ENCODE measurements at places on chromosomes 4 and X. TPM values are rescaled to one million over a fixed set of nuclear protein-coding genes. Genes with fewer than 3 reads are reported as not detected.

The PTCHD1 gene
- 0.82 TPM for polyA plus RNA-seq

DNA sequence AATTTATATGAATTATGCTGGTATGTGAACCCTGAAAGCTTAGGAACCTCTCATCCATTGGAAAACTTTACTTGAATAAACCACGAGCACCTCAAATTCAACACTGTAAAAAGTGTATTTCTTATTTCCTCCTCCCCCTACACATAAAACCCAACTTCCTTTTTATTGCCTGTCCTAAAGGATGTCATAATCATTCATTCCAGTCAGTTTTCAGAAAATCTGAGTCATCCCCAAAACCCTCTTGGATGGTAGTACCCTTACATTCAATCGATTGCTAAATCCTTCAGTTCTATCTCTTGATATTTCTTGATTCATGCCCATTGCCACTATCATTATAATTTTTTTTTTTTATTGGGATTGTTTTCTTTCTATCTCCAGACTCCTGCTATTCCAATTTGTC, 91.1 kb upstream of the ATP8A1 start:
- no peak for DNase-seq

GRCh38 chr4:168218645-168219044, 99.9 kb downstream of the DDX60 start:
- DNase-seq: no peak

DNA sequence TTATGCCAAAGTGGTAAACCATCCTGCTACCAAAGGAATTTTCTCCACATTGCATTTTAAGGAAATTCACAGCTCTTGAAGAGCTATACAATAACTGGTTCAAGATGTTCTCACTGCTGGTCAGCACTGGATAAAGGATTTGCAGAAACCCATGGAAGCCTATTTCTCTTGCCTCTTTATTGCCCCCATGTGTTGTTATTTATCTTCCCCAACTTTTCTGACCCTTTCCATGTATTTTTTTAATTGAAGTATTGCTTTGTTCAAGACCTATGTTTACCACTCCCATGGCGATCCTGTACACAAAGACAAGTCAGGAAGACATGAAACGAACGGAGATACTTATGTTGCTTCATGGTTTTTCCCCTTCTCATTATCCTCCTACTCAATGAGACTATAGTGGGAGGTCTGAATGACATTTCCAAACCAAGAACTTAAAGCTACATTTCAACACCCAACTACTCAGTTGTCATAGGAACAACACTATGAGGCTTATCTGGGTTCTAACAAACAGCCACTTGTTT, 566.4 kb upstream of the DIPK2B start:
- no peak for DNase-seq

The LANCL3 gene
- polyA plus RNA-seq: 0.24 TPM

The GAGE13 gene
- polyA plus RNA-seq: not detected

GRCh38 chr4:145755802-145756201, 75.9 kb downstream of the C4orf51 start:
- no peak for DNase-seq

DNA sequence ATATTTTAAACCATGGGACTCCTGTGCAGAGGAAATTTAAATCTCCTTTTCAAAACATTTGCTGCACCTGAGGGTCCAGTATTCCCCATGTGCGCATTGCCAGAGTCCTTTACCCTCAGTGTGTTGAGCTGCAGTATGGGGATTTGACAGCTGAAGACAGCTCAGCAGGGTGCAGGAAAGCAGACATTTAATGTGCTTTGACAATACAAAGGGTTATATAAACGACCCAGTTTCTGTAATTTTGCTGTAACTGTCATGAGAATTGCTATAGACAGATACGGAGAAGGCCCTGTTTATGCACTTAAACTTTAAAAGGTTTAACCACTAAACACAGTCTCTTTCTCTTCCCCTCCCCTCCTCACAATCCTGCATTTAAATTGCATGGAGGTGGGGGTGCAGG, 393.4 kb downstream of the MID1IP1 start:
- no peak for DNase-seq

DNA sequence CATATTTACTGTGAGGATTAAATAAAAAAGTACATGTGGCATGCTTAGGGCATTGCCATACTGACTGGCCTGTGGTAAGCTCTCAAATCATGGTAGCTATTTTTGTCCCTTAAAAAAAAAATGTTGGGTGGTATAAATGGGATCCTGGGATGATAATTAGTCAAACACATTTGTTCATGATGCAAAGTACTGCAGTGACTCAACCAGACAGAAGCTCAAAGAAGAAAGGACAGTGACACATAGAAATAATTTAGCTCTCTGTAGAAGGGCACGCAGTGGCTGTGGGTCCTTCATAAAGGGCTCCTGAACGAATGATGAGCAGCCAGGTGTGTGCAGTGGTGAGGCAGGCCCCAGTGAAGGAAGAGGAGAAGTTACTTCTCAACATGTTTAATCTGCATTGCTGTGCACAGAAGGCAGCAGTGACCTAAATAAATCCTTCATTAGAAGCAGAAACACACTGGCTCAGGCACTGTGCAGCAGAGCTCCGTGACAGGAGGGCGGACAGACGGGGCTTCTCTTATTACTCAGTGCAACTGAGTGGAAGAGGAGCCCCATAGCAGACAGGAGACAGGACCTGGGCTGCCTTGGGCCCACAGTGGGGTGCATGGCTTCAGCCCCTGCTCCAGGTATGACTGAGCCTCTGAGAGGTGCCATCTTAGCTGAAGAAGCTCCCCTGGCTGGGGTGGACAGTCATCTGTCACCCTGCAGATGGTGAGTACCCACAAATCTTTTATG, 20.3 kb downstream of the HS3ST1 start:
- DNase-seq: no peak

GRCh38 chr4:184324939-184325477, 107.3 kb upstream of the ENPP6 start:
- no peak for DNase-seq

DNA sequence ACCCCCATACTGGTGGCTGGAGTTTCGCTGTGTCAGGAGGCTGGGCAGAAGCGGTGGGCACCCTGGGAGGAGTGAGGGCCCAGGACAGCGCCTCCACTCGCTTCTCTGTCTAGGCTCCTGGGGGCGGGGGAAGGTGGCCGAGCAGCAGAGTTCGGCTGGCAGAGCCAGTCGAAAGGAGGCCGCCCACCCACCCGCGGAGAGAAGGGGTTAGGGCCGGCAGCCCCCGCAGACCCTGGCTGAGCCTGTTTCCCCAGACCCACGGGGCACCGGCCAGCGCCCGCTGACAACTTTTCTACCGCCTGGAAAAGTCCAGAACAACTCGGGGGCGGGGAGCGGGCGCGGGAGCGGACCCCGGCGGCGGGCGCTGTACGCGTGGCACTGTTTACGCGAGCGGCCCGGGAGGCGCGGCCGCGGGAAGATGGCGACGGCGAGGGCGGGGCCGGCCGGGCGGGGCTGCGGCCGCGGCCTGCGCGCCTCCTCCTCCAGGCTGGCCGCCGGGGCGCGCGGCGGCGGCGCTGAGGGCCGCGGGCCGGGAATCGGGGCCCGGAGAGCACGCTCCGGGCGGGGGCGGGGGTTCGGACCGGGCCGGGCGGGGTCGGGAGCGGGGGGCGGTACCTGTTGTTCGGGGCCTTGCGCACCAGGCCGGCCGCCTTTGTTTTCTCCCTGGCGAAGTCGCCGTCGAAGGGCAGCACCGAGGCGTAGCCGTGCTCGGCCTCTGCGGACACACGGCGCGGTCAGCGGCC, 628 bp downstream of the MXD4 start:
- no peak for DNase-seq

The FAM114A1 gene
- 33.3 TPM for polyA plus RNA-seq

DNA sequence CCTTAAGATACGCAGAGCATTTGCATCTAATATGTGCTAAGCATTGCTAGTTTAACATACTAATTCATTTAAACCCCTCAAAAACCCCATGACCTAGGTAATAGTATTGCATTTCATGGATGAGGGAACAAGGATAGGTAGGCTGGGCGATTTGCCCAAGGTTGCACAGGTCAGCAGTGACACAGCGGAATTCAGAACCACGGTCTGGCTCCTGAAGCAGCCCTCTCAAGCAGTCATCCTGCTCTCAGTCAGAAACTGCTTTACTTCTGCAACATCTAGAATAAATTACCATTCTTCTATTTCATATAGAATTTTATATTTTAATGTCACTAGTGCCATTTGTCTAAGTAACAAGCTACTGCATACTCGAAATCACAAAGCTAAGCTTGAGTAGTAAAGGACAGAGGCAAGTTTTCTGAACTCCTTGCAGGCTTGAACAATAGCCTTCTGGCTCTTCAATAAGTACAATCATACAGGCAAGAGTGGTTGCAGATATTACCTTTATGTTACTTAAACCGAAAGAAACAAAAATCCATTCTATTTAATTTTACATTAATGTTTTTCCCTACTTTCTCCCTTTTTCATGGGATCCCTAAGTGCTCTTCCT, 555 bp upstream of the SPP1 start:
- DNase-seq: no peak

GRCh38 chrX:46777971-46778810, 19.3 kb upstream of the SLC9A7 start:
- no peak for DNase-seq

DNA sequence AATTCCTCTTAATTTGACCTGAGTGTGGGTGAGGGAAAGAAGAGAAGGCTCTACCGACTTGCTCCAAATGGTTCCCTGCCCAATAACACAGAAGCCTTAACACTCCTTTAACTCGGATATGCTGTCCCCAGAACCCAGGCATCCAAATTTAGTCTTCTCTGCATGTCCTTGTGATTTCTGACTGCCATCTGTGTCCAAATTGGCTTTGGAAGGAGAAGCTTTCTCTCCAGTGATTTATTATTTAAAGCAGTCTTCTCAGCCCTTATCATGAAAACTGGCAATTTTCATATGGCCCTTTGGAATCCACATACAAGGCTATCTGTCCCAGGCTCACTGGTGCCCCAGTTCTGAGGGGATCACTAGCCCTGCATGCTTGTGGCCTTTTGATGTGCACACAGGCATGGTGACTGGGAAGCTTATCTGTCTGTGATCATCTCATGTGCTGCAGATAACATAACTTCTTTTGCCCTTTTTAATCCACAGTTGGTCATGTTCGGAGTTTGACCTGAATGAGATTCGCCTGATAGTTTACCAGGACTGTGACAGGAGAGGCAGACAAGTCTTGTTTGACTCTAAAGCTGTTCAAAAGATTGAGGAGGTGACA, 56.7 kb downstream of the FNIP2 start:
- no peak for DNase-seq

DNA sequence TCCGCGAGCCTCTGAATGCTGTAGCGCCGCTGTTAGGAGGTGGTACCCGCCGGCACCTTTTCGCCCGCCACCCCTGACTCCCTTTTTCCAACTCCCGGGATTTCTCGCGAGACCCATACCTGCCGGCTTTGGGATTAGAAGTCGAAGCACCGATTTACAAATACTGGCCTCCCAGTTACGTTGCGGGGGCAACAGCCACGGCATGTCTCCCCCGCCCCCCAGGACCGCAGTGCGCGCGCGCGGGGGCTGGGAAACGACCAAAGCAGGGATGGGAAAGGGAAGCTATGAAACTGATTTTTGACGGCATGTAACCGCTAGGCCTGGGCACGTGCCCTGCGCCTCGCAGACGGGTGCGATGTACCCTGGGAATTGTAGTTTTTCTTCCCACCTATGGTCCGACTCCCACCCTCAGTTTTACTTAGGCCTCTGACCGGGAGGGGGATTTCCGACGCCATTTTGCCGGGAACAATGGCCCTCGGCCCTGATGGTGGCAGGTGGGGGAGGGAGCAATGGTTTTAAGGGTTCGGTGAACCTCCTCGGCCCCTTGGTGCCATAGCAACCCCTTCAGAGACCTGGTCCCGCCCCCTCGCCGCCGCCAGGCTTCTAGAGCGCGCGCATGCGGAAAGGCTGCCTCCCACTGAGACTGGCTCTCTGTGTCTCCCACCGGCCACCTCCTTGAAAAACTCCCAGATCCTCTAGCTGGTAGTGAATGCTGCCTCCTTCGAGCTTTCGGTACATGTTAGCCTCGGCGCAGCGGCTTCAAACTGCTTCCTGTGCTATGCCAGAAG, 772 bp upstream of the WNK3 start:
- peak; percentile 65 for DNase-seq

GRCh38 chr4:118904935-118905334, 16.3 kb downstream of the SYNPO2 start:
- DNase-seq: no peak

- DNase-seq: no peak
These were observed 87.6 kb downstream of the GBA3 start for GRCh38 chr4:22780317-22780716.

The DCAF16 gene
- polyA plus RNA-seq: 54.3 TPM

GRCh38 chr4:81346719-81347118, 125.0 kb downstream of the RASGEF1B start:
- DNase-seq: no peak

GRCh38 chr4:13364172-13364571, 120.0 kb downstream of the RAB28 start:
- DNase-seq: no peak

- no peak for DNase-seq
These were observed 351.6 kb downstream of the GPM6A start for GRCh38 chr4:175460414-175460813.

The DAPP1 gene
- polyA plus RNA-seq: 1.5 TPM

DNA sequence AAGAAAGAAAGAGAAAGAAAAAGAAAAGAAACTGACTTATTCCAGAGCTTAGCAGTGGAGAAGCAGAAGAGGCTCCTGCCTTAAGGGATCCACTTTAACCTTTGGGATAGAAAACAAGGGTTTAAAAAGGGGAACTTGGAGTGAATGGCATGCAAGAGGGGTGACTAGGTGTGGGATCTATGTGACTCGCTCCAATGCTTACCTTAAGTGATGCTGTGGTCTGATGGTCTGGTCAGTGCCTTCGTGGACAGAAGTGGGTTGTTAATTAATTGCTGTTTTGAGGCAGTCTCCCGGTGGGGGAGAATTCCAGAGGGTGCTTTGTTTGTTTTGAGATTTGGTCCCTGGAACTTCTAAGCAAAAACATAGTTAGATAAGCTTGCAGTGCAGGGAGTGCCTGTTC, 21.1 kb upstream of the RHOXF1 start:
- DNase-seq: no peak

- no peak for DNase-seq
These were observed 62.6 kb downstream of the DGKK start for GRCh38 chrX:50407976-50408375.

- DNase-seq: no peak
These were observed 58.8 kb upstream of the CLNK start for GRCh38 chr4:10743357-10743756.

DNA sequence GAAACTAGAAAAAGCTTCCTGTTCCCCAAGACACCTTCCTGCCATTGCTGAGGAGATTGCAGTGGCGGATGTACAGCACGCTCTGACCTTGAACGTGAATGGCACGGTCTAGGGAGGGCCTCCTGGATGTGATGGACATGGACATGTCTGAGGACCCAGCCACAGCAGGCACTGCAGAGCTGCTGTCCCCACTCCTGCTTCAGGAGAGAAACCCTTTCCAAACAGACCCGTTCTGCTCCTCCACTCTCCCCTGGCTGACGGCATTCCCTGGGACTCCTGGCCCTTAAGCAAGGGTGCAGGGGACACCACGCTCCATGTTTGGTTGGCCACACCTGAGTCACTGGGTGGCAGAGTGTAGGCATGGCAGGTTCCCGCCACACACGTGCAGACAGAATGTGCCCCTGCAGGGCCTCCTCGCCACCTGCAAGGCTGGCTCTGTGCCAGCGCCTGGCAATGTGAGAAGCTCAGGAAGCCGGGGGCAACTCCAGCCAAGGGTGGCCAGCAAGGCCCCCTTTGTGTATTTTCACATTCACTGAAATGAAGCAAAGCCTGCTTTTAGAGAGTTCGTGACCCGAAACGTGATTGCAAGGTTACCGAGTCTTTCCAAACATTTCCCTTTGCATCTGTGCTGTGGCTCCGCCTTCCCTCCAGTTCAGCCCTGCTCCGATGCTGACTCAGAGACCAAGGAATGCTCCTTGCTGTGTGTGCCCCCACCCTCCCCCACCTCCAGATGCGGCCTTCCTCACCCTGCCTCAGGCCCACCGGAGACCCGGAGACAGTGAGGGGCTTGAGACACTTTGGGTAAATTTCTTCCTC, 46.1 kb downstream of the HTRA3 start:
- peak; percentile 70 for DNase-seq

Measured in left renal pelvis (tissue), 4 donors.